ENCODE measurements at places on chromosomes 5 and 9. TPM values are rescaled to one million over a fixed set of nuclear protein-coding genes. Genes with fewer than 3 reads are reported as not detected.

DNA sequence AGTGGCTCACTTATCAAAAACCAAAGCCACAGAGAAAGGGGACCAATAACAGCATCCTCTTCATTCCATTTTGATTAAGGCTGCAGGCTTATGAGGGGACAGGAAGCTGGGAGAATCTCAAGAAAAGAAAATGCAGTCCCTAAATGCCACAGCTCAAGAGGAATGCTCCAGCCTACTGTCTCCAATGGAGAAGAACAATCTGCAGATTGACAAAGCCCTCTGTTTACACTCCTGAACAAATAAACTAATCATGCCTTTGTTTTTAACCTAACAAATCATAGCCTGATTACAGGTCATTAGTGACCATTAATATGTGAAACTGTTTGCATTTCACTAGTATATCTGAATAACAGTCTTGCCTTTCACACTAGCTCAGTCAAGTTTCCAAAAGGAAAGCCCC lies 26.5 kb downstream of the PPP2R2B start:
- no peak for DNase-seq
- H3K36me3 ChIP-seq: no peaks in the 10 kb centered on the region
- peaks cover 5% of the 10 kb centered on the region for H3K4me1 ChIP-seq

DNA sequence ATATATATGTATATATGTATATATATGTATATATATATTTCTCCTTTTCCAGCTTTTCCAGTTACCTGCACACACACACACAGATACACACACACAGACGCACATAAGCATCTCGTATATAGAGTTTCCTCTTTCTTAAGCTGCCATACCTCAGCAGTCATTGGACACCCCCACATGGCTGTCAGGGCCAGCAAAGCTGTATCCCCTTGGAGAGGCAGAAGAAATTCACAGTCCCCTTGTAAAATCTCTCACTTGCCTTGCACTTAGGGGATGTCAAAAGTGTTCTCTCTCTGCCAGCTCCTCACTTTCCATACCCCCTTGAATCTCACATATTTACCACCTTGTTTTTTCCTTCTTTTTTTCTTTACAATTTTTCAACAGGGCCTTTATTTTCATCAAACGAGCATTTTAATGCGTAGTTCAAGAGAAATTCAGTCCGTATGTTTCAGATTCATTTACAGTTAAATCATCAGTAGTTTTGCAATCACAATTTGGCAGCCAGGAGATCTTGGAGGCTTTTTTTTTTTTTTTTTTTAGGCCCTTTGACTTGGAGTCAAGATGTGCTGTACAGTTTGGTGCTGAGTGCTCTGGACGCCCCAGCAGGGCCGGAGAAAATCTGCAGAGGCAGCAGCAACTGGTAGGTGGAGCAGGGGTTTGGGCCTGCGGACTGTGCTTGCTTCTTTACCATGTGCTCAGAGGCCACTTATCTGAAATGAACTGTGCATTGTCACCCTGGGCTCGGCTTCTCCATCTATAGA lies 244.9 kb upstream of the KLF4 start:
- peaks cover 12% of the 10 kb centered on the region for H3K4me1 ChIP-seq
- no peak for DNase-seq
- H3K4me3 ChIP-seq: no peak overlapping the region
- peaks cover 94% of the 10 kb centered on the region for H3K27me3 ChIP-seq
- H3K36me3 ChIP-seq: no peaks in the 10 kb centered on the region
- H3K27ac ChIP-seq: no peak overlapping the region

DNA sequence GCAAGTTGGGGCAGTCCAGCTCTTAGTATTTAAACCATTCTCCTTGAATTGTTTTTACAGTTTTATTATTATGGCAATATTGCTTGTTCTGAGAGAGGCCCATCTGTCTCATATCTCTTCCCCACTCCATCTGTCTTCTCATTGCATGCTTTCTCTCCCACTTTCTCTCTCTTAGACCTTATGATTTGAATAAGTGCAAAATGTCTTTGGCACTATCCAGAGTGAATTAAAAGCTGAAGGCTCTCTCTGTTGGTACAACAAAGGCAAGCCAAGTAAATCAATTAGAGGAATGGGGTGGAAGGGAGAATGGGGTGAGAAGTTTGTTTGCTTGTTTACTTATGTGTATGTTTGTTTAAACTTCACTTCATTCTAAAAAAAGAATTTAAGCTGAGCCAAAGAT lies 195.3 kb upstream of the RFX3 start:
- no peaks in the 10 kb centered on the region for H3K27me3 ChIP-seq
- DNase-seq: no peak
- H3K36me3 ChIP-seq: no peaks in the 10 kb centered on the region
- H3K4me1 ChIP-seq: peaks cover 4% of the 10 kb centered on the region
- no peak overlapping the region for H3K27ac ChIP-seq

DNA sequence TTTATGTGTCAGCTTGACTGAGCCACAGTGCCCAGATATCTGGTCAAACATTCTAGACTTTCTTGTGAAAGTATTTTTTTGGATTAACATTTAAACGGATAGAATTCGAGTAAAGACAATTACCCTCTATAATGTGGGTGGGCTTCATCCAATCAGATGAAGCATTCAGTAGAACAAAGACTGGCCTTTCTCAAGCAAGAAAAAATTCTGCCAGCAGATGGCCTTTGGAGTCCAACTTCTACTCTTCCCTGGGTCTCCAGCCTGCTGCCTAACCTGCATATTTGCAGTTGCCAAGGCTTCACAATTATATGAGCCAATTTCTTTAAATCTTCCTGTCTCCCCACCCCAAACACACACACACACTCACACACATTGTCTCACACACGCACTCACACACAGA lies 86.4 kb downstream of the MED10 start:
- H3K27ac ChIP-seq: no peak overlapping the region
- no peaks in the 10 kb centered on the region for H3K36me3 ChIP-seq
- no peaks in the 10 kb centered on the region for H3K4me1 ChIP-seq
- H3K4me3 ChIP-seq: no peak overlapping the region
- H3K27me3 ChIP-seq: peaks cover 6% of the 10 kb centered on the region
- DNase-seq: no peak

DNA sequence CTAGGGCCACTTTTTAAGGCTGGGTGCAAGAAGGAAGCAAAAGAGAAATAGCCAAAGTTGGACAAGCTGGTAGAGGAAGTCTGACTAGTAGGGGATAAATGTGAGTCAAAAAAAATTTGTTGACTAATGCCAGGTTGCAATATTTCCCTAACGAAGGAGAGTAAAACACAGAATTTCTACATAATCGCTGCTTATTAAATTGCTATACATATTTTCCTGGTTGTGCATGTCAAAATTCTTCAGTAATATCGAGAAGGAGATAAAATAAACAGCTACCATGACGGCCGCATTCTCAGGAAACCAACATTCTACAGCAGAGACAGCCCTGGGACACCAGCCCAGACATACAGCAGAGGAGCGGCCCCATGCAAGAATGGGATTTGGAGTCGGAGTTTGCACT lies 148.3 kb downstream of the ESM1 start:
- DNase-seq: no peak
- H3K4me1 ChIP-seq: peaks cover 55% of the 10 kb centered on the region
- H3K27me3 ChIP-seq: no peaks in the 10 kb centered on the region

DNA sequence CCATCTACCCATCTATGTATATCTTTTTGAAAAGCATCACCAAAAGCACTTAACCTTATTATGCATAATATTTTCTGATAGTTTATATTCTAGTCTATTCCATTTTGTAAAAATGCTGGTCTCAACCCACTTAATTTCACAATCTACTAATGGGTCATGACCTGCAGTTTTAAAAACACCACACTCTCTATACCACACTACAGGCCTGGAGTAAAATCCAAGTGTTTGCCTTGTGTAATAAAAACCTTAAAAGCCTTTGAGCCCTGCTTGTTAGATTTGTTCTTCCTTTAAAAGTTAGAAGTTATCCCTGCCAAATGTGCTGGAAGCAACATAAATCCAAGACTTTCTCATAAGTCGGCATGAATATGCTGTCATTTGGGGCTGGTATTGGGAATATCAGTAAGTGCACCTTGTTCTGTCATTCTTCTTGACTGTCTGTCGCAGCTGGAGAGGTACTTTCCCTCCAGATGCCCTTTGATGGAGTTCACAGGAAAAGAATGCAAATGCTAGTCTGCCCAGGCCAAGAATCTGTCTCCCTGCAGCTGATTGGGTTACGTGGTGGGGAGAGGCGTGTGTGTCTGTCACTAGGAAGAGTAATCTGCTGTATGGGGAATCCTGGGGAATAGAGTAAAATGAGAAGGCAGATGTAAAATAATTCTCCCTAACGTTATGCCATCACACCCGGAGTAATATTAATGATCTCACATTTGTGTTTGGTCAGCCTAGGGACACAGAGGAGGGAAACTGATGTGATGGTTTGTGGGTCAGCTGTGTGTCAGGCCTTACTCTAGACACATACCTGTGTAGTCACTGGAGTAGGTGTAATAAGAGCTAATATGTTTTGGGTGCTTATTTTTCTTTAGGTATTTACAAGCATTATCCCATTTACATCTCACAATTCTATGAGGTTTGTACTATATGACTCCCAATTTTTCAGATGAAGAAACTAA lies 79.4 kb downstream of the ZNF366 start:
- H3K36me3 ChIP-seq: no peaks in the 10 kb centered on the region
- no peak for DNase-seq
- no peaks in the 10 kb centered on the region for H3K4me1 ChIP-seq
- no peak overlapping the region for H3K4me3 ChIP-seq
- no peaks in the 10 kb centered on the region for H3K27me3 ChIP-seq

DNA sequence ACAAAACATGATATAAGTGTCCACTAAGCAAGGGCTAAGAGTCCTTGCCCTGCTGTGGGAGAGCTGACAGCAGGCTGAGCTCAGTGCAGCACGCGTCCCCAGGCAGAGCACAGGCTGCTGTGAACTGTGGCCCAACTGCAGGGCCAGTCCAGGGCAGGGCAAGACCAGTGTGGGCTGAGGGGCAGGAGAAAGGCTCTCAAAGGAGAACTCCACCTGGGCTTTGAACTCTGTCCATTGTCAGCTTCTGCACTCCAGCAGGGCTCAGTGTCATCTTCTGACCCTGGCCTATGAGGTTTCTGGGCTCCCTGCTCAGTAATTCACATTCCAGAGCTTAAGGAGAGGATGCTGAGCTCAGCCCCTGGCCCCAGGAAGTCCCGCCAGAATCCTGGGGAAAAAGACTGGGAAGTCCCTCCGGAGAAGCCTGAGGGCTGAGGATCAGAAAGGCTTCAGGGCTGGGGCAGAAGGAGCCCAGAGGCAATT lies 37.4 kb downstream of the LHFPL2 start:
- no peaks in the 10 kb centered on the region for H3K36me3 ChIP-seq
- peaks cover 9% of the 10 kb centered on the region for H3K4me1 ChIP-seq
- H3K27me3 ChIP-seq: no peaks in the 10 kb centered on the region
- H3K4me3 ChIP-seq: no peak overlapping the region

DNA sequence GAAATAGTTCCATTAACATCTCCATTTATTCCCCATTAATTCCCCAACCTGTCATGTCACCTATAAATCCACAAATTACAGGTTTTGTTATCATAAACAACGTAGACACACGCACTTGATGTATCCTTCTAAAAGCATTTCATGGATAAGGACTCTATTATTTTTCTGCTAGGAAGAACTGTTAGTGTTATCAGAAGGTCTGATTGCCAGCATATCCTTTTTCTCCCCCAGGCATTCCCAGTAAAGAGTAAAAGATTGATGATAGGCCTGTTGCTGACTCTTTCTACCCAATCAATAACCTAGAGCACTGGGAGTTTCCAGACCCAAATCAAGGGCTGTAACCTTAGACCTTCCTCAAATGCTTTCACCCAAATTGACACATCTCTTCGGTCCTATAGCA lies 60.8 kb downstream of the RFK start:
- peak overlapping the region; percentile 22 for H3K27ac ChIP-seq
- DNase-seq: no peak
- H3K27me3 ChIP-seq: peaks cover 50% of the 10 kb centered on the region

DNA sequence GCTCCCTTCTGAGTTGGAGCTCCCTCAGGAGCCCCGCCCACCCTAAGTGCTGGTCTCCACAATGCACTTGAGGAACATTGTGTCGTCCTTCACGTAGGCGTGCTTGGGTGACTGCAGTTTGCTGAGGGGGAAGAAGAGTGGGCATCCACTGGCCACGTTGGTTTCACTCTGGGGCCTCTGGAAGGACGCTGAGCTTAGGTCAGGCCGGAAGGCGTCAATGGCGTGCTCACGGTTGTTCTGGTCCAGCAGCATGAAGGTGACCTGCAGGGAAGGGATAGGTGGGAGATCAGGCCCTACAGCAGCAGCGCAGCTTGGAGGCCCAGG lies 21.7 kb downstream of the TRAF1 start:
- H3K36me3 ChIP-seq: no peaks in the 10 kb centered on the region
- no peaks in the 10 kb centered on the region for H3K4me1 ChIP-seq
- H3K27ac ChIP-seq: no peak overlapping the region
- no peaks in the 10 kb centered on the region for H3K27me3 ChIP-seq

- no peak overlapping the region for H3K4me3 ChIP-seq
- H3K36me3 ChIP-seq: no peaks in the 10 kb centered on the region
- H3K4me1 ChIP-seq: peaks cover 18% of the 10 kb centered on the region
- no peak for DNase-seq
- no peaks in the 10 kb centered on the region for H3K27me3 ChIP-seq
These were observed 249.6 kb downstream of the PDZD2 start for GRCh38 chr5:31888564-31888963.

GRCh38 chr9:6855860-6856259 lies 98.1 kb downstream of the KDM4C start:
- no peaks in the 10 kb centered on the region for H3K27me3 ChIP-seq
- H3K4me3 ChIP-seq: no peak overlapping the region
- no peak overlapping the region for H3K27ac ChIP-seq
- DNase-seq: no peak

DNA sequence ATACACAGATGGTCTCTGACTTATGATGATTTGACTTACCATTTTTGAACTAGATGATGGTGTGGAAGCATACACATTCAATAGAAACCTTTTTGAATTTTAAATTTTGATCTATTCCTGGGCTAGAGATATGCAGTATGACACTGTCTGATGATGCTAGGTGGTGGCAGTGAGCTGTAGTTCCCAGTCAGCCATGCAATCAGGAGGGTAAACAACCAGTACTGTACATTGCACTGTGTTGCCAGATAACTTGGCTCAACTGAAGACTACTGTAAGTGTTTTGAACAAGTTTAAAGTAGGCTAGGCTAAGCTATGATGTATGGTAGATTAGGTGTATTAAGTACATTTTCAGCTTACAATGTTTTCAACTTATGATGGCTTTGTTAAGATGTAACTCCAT lies 859.1 kb upstream of the ARRDC3 start:
- no peak overlapping the region for H3K4me3 ChIP-seq
- no peak for DNase-seq
- no peak overlapping the region for H3K27ac ChIP-seq
- H3K36me3 ChIP-seq: no peaks in the 10 kb centered on the region

GRCh38 chr9:75429531-75430475 lies 341.5 kb downstream of the OSTF1 start:
- no peaks in the 10 kb centered on the region for H3K36me3 ChIP-seq
- H3K27ac ChIP-seq: no peak overlapping the region

DNA sequence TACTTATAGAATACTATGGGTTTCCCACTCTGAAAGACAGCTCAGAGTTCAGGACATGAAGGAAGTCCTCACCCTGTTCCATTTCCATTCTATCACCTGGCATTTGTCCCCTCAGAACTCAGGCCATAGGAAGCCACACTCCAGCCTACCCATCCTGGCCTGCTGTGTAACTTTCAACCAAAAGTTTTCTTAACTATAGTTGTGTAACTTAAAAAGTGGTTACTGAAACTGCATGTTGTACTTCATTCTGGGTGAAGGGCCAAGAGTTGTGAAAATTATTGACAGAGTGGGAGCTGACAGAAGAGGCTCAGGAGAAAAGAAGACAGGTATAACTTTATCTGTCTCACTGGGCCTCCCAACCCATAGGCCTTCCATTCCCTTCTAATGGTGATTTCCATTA lies 212.5 kb downstream of the RAB3C start:
- no peak overlapping the region for H3K27ac ChIP-seq
- no peaks in the 10 kb centered on the region for H3K27me3 ChIP-seq
- no peak for DNase-seq
- no peaks in the 10 kb centered on the region for H3K36me3 ChIP-seq

Gene NDUFAF2
- 21.2 TPM for total RNA-seq

Gene PCDHB4
- 4.4 TPM for total RNA-seq

Gene SPATA6L
- total RNA-seq: 7.1 TPM

Gene FOXD1
- total RNA-seq: 0.19 TPM

Gene TMED7
- total RNA-seq: 76.9 TPM

Measured in progenitor cell of endocrine pancreas (in vitro differentiated cells).